ENCODE measurements at places on chromosomes 4 and X.

GRCh38 chrX:149937871-149938426, 342 bp downstream of the EOLA2 start:
- no peak for DNase-seq

GRCh38 chrX:37462346-37462745, 109.1 kb upstream of the LANCL3 start:
- DNase-seq = no peak

- DNase-seq = no peak
Observed at GRCh38 chr4:1516881-1517480, 110.7 kb upstream of the NKX1-1 start.

DNA sequence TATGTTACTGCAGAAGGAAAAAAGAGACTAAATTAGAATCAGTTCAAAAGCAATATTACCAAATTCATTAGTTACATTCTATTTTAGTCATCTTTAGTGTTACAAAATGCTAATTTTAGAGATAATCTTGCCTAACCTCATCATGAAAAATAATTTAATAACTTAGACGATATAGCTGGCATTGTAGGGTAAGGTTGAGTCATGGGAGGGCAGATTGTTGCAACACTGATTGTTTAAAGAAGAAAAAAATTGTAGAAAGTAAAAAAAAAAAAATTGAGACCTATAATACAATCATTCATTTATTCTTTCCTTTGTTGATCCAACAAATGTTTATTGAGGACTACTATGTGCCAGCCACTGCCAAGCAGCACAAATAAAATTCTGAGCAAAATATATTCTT, 330.9 kb downstream of the GBA3 start:
- DNase-seq = no peak

- no peak for DNase-seq
Observed at GRCh38 chrX:64842492-64842891, 133.8 kb downstream of the ZC4H2 start.

GRCh38 chr4:150065740-150066139, 12.5 kb upstream of the DCLK2 start:
- DNase-seq = no peak

DNA sequence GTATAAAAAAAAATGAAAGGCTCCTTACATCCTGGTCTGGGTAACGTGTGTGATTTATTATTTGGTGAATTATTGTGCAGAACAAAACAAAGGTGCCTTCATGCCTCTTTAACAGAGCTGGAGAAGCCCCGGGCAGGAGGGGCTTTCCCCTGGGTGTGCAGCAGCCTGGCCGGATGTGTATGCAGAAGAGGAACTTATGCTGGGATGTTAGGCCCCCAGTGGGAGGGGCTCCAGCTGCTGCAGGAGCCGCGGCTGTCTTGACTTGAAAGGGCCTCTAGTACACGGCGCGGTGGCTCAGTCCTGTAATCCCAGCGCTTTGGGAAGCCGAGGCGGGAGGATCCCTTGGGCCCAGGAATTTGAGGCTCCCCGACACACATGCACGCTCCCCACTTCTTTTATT, 16.0 kb downstream of the CCNQ start:
- DNase-seq = peak; percentile 38

DNA sequence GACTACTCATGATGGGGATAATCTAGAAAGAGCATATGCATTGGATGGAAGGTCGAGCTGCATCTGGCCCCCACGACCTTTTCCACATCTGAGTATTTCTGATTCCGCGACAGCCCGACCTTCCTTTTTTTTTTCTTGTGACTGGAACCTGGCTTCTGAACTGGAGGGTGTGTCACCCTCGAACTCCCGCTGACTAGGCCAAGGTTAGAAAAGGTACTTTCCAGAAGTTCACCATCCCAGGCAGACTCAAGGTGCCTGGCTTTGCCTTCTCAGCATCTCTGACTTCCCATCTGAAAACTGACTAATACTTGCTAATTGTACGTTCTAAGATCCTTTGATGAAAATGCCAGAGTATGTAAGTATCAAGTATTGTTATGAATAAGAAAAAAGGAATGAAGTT, 49.3 kb upstream of the CD40LG start:
- no peak for DNase-seq

- DNase-seq = no peak
Observed at GRCh38 chr4:137583671-137584070, 51.4 kb upstream of the PCDH18 start.

DNA sequence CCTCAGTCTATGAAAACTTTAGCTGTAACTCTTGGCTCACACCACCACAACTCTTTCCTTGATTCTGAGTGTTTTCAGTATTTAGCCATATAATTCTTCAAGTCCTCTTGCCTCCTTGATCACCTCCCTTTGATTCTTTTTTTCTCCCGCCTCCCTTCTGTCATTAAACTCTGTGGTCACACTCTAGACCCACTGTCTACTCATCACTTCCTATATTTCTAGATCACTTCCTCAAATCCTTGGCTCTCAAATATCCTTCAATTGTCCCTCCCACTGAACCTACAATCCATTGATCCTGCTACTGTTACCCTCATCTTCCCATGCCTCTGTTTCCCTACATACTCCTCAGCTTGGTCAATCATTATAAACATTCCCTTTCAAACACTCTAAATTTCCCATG, 12.4 kb upstream of the CXXC4 start:
- no peak for DNase-seq

GRCh38 chr4:69822198-69822597, 37.7 kb downstream of the SULT1E1 start:
- DNase-seq = no peak
